OCI-LY7 (cell line): ENCODE measurements at places on chromosomes 12 and 14.

GRCh38 chr12:101793401-101793800 is 37.4 kb downstream of the GNPTAB start:
- DNase-seq, result no peak

DNA sequence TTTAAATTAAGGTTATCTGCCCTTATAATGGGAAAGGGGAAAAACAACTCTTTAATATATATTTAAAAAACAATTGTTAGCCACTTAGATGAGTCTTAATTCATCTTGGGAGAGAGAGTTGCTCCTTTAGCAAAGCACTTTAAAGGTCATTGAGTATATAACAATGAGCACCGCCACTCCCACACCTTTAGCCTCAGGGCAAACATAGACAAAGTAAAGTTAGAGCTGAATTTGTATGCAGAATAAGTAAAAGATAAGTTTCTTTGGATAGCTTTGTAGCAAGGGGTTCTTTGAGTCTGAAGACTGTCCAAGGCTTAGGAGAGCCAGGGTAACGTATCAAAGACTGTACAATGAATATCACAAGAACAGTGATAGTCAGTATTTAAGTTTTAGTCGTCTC is 728.8 kb upstream of the LMO3 start:
- DNase-seq, result no peak

- no peak for DNase-seq
These were observed 477.0 kb downstream of the PCNX1 start for GRCh38 chr14:71384007-71384845.

DNA sequence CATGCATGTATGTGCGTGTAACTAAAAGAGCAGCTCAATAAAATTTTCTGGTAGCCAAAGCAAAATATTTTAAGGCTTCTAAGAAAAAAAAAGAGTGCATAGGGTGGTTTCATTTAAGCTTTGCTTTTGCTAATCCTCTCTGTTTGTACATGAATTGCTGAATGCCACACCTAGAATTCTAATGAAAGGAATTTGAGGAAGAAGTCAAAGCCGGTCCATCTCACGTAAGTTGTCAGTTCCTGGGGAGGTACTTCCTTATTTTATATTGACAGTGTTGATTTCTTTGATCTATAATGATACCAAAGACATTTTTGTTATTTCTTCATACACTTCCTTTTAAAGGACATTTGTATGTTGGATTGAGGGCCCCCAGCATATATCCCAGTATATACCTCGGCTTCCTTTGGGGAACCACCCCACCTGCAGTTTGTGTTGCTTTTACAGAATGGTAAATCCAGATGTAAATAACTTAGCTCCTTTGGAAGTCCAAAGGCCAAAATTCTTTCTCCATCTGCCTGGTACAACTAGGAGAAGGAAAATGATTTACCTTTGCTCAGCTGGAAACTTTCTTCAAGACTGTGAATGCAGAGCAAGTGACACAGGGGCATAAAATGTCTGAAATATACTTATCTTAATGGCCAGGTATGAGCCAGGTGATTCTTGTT is 420.9 kb upstream of the ATP2B1 start:
- DNase-seq, result no peak

- DNase-seq, result no peak
These were observed 44.4 kb downstream of the ANO6 start for GRCh38 chr12:45260104-45260815.

DNA sequence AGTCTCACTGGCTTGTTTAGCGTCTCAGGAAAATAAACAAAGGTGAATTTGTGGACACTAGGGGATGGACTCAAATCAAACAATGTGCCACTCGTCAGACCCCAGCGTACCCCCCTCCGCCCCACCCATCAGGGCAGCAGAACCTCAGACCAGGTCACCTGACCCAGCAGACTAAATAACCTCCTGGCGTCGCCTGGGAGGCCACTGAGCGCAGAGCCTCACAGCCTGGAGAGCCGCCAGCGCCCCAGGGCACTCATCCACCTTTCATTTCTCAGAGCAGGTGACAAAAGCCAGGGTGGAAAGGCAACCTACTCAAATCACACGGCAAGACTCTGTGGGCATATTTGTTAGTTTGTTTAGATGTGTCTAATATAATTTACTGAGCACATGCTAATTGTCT is 100.9 kb downstream of the DICER1 start:
- DNase-seq, result no peak

DNA sequence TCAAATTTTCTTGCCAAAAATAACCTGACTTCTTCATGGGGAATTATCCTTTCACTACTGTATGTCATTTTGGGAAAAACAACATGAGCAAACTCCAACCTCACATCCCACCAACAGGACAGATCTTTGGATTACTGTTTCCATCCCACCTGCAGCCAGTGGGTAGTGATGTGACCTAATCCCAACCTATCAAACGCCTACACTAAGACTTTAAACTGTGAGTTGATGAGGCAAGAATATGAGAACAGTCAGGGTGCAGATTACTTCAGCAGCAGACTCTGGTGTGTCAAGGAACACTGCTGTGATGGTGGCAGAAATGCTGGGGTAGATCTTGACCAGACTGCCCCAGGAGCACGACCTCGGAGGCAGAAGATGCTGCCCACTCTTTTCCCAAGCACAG is 293.2 kb downstream of the DUSP6 start:
- no peak for DNase-seq

GRCh38 chr12:131075611-131076010 is 121.9 kb downstream of the ADGRD1 start:
- DNase-seq, result no peak

DNA sequence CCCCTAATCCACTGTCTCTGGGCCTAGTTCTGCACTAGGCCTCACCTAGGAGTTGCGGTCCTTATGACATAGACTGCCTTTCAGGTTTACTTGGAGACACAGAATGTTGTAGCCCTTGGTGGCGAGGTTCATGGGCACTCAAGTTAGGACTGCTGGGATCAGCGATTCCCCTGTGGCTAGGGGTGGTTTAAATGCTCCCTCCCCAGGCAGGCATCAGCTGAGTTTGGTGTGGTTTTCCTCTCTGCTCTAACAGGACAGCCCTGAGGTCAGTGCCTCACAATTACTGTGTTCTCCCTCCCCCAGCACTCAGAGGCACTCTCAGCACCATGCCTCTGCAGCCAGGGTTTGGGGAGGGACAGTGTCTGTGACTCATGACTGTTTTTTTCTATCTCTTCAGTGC is 22.2 kb upstream of the RDH16 start:
- no peak for DNase-seq

GRCh38 chr12:55842681-55843429 is at the start of gene MMP19:
TSS of gene MMP19 (minus strand) at chr12:55842936. CDS start at chr12:55842830, 106 bp downstream.
- no peak for DNase-seq

DNA sequence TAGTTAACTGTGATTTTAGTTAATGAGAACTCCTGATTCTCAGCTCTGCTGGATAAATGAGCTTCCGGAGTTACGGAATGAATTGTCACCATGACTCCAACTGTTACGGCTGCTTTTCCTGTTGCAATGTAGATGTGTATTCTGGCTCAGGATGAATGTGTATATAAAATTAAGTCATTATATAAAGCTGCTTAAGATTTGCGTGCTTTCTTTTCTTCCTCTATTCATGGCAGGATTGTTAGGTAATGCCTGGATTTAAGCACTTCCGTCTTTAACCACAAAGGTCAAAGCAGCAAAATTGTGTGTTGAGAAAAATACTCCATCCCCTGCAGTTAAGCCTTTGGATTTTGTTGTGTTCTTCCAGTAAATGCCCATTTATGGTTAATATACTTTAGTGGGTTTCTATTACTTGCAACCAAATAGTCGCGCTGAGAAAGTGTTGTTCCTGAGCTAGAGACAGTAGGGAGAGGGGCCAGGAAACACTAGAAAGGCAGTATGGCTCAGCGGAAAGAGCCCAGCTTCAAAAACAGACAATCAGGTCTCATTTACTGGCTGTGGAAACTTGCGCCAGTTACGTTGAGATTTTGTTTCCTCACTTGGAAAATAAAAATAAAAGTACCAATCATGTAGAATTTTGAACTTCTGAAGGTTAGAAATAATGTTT is 9.4 kb upstream of the CCDC175 start:
- DNase-seq, result no peak

DNA sequence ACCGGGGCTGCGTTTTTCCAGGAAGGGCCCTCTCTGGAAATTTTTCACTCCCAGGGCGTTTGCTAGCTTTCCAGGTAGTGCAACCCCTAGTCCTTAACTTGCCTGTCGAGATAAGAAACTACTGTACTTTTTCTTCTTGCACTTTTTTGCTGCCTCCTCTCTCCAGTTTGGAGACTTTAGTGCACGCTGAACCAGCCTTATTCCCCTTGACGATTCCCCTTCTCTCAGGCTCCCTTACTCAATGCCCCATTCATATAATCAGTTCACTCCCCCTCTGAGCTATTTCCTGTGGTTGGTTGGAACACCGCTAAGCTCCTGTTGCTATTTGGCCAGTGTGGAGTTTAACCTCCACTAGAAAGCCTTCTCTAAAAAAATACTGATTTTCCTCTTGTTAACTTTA is 682 bp downstream of the CREBL2 start:
- DNase-seq, result peak; percentile 2
